ENCODE measurements at places on chromosomes 1 and 21. TPM values are rescaled to one million over a fixed set of nuclear protein-coding genes. Genes with fewer than 3 reads are reported as not detected.

Gene SGIP1
- total RNA-seq = not detected

GRCh38 chr1:206708058-206708457, 23.4 kb downstream of the MAPKAPK2 start:
- peak; percentile 63 for DNase-seq

DNA sequence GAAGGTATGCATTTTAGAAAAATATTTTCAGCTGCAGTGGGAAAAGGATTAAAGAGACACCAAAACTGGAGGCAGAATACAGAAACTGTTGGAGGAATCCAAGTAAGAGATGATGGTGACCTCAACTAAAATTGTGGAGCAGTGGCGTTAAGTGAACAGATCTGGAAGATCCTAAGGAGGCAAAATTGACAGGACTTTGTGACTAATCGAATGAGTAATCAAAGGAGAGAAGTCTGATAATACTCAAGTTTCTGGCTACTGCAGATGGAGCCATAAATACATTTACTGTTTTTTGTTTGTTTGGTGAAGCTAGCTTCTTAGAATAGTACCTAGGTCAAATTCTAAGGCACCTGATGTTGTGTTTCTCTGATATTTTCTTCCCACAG, 3.1 kb downstream of the CTBS start:
- no peak for DNase-seq

GRCh38 chr1:211915924-211916323, 85.4 kb upstream of the LPGAT1 start:
- no peak for DNase-seq

Gene C1orf87
- total RNA-seq = not detected

DNA sequence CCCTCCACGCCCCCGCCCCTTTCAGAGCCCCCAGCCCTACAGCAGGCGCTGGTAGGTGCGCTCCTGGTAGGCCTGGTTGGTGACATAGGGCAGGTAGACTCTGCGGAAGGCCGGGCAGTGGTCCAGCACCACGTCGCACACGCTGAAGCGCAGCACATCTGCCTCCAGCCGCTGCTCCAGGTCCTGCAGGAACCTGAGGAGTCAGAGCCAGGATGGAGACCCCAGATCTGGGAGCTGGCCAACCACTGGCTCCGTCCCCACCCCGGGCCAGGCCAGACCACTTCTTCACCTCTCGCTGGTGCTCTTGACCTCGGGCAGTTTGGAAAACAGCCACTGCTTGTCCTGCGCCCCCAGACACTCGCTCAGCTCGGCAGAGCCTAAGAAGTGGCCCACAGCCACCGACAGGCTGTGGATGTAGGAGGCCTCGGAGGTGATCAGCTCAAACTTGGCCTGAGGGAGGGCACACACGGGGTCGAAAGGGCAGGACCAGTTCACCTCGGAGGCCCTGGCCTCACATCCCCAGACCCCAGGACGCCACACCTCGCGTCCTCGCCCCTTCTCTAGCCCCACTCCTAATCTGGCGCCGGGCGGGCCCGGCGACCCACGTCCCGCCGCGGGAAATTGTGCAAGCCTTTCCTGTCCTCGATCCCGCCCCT, 6.4 kb downstream of the ARHGEF19 start:
- DNase-seq = no peak

Gene HSF2BP
- 0.52 TPM for total RNA-seq

Gene KIF21B
- 14.1 TPM for total RNA-seq

DNA sequence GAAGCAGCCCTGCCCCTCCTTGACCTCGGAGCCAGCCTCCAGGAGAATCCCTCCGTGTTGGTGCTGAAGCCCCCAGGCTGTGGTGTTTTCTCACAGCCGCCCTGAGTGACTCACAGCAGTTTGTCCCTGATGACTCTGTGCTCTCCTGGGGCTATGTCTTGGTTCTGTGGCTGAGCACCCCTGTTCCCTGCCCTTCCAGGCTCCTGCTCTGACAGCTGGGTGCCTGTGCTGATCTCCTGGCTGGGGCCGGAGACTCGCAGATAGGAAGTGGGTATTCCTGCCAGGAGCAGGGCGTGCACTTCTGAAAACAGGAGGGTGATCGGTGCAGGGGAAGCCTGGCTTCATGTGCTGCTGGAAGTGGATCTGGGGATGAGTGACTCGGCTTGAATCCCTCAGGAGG, 34.5 kb downstream of the POFUT2 start:
- DNase-seq = peak; percentile 43

DNA sequence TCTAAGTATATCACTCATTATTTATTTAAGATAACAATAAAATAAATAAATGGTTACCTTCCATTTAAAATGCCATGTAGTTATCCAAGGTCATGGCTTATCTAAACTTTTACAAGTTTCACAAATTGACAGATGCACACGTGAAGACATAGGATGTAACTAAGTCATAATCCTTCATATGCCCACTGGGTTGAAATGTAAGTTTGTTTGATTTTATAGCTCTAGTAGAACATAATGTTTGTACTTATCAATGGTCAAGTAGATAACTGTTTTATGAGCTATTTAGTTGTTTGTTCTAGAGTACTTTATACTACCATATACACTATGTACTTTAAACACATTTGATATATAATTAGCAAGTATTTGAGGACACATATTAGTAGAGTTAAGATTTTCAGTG, 43.0 kb downstream of the ITGB3BP start:
- no peak for DNase-seq

Gene C1orf185
- total RNA-seq = not detected

DNA sequence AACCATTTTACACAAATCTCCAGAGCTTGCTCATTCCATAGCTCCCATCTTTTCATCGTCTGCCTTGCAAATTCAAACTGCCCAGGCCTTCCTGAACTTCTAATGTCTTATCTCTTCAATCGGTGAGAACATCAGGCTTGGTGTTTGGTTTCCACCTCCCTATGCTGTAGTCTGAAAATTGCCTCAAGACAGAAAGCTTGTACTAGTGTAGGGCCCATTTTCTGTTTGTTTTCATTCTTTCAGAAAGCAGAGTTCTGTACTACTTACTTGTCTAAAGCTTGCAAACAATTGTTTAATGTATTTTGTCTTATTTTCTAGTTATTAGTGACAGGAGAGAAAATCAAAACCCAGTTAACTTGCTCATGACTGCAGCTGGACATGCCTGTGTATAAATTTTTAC, 16.8 kb downstream of the HOOK1 start:
- DNase-seq = no peak

GRCh38 chr21:44923480-44924084, 2.9 kb upstream of the ITGB2 start:
- DNase-seq = no peak

Gene AMY1C
- not detected for total RNA-seq

DNA sequence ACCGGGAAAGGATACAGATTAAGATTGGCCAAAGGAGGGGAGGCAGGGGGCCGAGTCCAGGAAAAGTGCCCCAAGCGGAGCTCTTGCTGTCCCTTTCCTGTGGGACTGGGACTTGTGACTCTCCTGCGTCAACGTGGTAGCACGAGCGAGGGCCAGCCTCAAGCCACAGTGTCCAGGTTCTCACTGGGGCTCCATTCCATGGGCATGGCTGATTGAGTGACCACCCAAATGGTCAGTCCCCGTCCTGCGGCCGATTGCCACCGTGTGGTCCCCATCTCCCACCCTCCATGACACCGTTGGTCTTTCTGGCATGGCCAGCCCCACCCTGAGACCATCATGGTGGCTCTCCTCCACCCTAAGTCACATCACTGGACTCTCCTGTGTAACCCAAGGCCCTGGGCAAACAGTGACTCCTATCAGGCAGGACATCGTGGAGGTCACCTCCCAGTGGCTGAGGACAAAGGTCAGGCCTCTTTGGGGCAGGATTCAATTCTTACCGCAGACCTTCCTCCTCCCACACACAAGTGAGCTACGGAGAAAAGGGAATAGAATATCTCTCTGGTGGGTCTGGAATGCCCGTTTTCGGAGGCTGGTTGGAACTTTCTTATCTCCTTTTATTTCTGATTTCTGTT, 8.9 kb upstream of the C1orf174 start:
- DNase-seq = no peak

DNA sequence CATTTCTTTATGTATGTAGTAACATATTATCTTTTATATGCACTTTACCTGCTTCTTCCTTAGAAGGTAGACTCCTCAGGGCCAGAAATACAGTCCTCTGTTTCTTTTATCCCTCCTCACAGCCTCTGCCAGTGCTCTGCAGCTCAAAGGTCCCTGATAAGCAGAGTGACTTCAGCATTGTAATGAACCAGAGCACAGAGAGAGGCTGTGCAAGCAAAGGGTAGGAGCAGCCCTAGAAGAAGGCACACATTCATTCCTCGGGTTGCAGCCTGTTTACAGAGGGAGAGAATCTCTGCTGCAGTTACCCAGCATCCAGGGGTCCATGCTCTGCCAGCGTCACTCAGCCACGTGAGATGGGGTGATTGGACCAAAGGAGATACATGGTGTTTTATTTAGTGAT, 101.1 kb downstream of the RHOU start:
- DNase-seq = no peak

- no peak for DNase-seq
Observed at GRCh38 chr1:22670352-22670975, 17.4 kb downstream of the C1QB start.

GRCh38 chr1:199743227-199743626, 284.3 kb upstream of the NR5A2 start:
- no peak for DNase-seq

DNA sequence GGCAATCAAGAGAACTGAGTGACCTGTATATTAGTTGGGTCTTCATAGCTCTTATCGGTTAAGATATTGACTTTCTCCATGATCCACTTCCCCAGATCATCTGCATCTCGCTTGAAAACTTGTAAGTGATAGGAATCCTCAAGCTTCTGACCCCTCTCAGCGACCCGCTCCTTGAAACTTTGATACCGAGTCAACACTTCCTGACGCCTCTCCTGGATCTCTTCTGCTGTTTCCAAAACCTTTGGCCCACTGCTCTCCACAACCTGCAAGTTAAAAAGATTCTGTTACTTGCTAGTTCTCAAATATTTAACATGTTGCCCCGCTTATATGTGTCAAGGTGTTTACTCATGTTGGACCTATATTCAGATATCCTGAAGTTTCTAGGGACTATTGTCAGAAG, 1.4 kb downstream of the SPTA1 start:
- DNase-seq = no peak

Gene TMEM52
- total RNA-seq = 24.1 TPM

GRCh38 chr1:226274138-226274537, 34.8 kb downstream of the LIN9 start:
- DNase-seq = no peak

DNA sequence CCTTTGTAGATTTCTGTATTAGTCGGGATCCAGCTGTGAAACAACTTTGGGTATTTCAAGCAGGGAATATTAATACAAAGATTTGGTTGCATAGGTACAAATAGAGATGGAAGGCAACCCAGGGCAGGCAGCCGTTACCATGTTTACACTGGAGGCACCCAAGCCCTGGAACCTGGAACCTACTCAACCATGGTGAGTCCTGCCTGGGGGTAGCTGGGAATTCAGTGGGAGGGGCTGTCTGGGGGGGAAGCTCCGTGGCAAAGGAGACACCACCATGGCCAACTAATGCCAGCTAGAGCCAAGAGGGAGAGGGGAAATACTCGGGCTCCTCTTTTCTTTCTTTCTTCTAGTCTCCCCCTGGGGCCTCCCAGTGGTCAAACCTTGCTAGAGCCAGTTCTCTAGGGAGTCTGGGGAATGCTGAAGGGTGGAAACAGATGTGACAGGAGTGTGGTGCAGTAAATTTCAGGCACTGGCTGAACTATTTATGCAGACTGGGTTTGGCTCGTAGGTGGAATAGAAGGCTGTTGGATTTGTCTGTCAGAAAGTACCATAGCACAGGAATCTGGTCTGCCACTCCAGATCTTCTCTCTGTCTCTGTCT, 91.9 kb upstream of the CACNA1E start:
- peak; percentile 56 for DNase-seq

Gene GPR52
- total RNA-seq = 0.30 TPM

- DNase-seq = peak; percentile 35
Observed at GRCh38 chr1:95233319-95233736, 682 bp upstream of the RWDD3 start.

GRCh38 chr1:109479311-109479710, 4.4 kb upstream of the ATXN7L2 start:
- peak; percentile 28 for DNase-seq

- DNase-seq = no peak
Observed at GRCh38 chr1:81237473-81238089, 563.2 kb upstream of the ADGRL2 start.

GRCh38 chr1:211198880-211199279, 60.3 kb upstream of the RCOR3 start:
- DNase-seq = no peak

GRCh38 chr1:220921498-220921897, 42.3 kb downstream of the HLX start:
- no peak for DNase-seq

Gene MX2
- 2.1 TPM for total RNA-seq

Gene AMPD1
- total RNA-seq = 0.10 TPM

Gene MLLT11
- total RNA-seq = 37.2 TPM

DNA sequence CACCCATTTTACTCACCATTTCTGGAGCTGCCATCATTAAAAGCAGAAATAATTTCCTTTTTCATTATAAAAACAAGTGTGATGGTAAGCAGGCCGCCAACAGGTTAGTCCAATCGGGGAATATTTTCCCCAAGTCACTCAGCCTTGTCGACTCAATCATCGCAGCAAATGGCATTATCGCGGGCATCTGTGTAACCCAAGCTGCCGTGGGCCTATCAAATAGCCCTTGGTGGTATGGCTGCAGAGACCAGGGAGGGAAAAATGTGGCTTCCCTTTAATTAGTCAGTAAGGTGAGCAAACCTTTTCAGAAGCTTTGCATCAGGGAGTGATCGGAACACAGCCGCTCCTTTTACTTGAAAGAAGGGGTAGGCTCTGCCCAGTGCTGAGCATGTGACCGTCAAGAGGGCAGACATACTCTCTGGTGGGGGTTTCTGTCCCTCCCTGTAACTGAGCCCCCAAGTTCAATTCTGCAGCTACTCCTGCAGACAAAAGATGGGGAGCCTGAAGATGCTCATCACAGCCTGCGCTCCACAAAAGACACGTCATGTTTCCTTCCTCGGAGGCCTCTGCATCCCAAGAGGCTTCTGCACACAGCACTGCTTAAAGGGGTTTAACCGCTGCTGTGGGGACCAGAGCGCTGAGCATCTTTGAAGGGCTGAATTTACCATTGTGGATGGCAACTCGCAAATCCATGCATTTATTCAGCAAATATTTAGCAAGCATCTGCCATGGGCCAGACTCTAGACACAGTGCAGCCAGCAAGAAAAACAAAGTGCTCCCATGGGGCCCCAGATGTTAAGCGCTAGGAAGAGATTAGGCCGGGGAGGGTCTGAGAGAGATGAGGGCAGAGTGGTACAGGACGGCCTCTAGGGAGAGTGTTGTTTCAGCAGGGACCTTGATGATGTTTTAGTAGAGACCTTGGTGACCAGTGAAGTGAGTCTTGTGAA, 1.2 kb upstream of the TMPRSS3 start:
- no peak for DNase-seq

Gene CLDN17
- not detected for total RNA-seq

Gene BSND
- total RNA-seq = 0.30 TPM

DNA sequence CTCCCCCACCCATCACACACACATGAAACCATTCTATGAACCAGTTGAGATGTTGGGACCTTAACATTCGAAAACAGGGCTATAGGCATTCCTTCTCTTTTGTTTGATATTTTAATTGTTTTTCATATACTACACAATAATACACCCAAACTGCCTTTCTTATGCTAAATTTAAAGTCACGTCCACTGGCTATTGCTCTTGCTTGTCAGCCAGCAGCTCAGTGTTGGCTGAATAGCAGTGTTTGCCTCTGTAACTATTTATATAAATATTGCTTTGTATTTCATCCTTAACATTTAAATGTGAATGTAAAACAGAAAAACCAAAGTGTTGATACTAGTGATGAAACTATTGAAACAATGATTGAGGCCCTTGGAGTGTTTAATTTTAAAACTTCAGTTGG, 234.4 kb upstream of the KCNK2 start:
- DNase-seq = no peak

Gene RGS16
- total RNA-seq = 29.1 TPM

- DNase-seq = no peak
Observed at GRCh38 chr21:34612056-34612455, 2.9 kb downstream of the RCAN1 start.

Data from H7 (cell line).